ENCODE measurements at places on chromosomes 3 and 15. TPM values are rescaled to one million over a fixed set of nuclear protein-coding genes. Genes with fewer than 3 reads are reported as not detected.

Gene SPESP1
- not detected for total RNA-seq

Gene FANCI
- 203 TPM for total RNA-seq

Gene CGNL1
- total RNA-seq, result not detected

Gene TNIK
- 32.1 TPM for total RNA-seq

Gene UNC13C
- not detected for total RNA-seq

Gene PRICKLE2
- not detected for total RNA-seq

DNA sequence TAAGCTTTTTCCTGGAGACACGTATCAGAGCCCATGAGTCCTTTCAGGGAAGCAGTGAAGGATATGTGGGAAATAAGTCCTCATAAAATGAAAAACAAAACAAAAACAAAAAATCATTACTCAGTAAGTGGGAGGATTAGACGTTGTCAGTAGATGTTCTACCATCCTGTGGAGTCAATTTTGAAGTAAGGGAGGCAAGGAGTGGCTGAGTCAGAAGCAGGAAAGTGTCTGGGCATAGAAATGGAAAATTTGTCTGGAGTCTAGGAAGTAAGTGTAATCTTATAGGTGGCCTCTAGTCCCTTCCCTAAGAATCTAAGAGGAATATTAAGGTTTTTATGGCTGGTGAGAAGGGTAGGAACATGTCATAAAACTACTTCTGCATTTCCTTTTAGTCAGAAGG lies 339.8 kb upstream of the SEMA6D start:
- DNase-seq, result no peak
- H3K36me3 ChIP-seq, result no peaks in the 10 kb centered on the region
- H3K4me1 ChIP-seq, result no peaks in the 10 kb centered on the region
- no peak overlapping the region for H3K4me3 ChIP-seq
- no peak overlapping the region for H3K27ac ChIP-seq
- H3K27me3 ChIP-seq, result no peaks in the 10 kb centered on the region

DNA sequence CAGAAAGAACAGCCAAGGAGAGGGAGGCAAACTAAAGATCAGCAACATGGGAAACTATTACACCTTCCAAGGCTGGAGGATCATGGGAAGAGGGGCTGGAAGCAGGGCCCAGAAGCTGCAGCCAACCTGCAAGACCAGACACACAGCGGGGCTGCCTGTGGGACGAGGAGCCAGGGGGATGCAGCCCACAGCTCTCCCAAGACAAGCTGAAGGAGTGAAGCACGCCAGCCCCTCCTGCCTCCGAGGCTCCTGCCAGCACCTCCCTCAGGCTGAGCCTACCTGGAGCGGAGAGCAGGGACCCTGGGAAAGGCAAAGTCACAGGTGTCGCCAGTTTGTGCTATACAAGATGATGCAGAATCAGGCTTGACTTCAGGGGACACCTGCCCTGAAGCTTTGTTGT lies 133.3 kb downstream of the OSBPL10 start:
- DNase-seq, result no peak
- no peak overlapping the region for H3K4me3 ChIP-seq
- no peaks in the 10 kb centered on the region for H3K4me1 ChIP-seq
- no peaks in the 10 kb centered on the region for H3K27me3 ChIP-seq
- no peak overlapping the region for H3K27ac ChIP-seq

GRCh38 chr15:82298520-82298919 lies 35.9 kb downstream of the SAXO2 start:
- H3K27me3 ChIP-seq, result no peaks in the 10 kb centered on the region
- DNase-seq, result peak; percentile 82
- H3K4me1 ChIP-seq, result peaks cover 23% of the 10 kb centered on the region
- peak overlapping the region; percentile 46 for H3K27ac ChIP-seq

- no peak for DNase-seq
- peaks cover 10% of the 10 kb centered on the region for H3K36me3 ChIP-seq
- H3K4me1 ChIP-seq, result no peaks in the 10 kb centered on the region
- no peak overlapping the region for H3K27ac ChIP-seq
- H3K27me3 ChIP-seq, result no peaks in the 10 kb centered on the region
Observed at GRCh38 chr3:49992326-49992725, 52.4 kb downstream of the RBM6 start.

GRCh38 chr3:179882292-179882691 lies 154.4 kb downstream of the PEX5L start:
- H3K27ac ChIP-seq, result no peak overlapping the region
- H3K4me3 ChIP-seq, result no peak overlapping the region
- no peak for DNase-seq
- H3K27me3 ChIP-seq, result peaks cover 4% of the 10 kb centered on the region
- no peaks in the 10 kb centered on the region for H3K36me3 ChIP-seq

GRCh38 chr3:110243081-110243480 lies 828.5 kb upstream of the NECTIN3 start:
- no peak overlapping the region for H3K27ac ChIP-seq
- H3K4me1 ChIP-seq, result no peaks in the 10 kb centered on the region
- no peaks in the 10 kb centered on the region for H3K36me3 ChIP-seq
- no peak overlapping the region for H3K4me3 ChIP-seq
- DNase-seq, result no peak

DNA sequence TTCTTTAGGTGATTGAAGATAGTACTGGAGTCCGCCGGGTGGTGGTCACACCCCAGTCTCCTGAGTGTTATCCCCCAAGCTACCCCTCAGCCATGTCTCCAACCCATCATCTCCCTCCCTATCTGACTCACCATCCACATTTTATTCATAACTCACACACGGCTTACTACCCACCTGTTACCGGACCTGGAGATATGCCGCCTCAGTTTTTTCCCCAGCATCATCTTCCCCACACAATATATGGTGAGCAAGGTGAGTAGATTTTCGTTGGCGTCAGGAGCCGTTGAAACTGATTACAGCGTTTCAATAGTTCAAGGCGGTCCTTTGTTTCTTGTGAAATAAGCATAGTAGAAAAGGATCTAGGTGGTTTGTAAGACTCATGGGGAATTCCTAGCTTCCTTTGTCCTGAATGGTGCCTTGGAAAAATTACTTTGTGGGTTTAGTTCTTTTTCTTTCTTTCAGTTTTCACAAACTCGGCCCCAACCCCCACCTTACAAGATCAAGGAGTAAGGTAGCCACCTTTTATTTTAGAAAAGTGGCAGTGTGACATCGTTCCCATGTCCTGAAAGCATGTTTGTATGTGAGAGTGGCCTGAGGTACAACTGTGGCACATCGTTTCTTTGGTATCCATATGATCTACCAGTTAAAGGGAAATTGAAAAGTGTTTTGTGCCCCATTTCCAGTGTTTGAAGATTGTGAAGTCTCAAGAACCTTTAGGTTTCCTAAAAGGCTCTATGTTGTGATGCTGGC lies 200.6 kb downstream of the GHSR start:
- no peak overlapping the region for H3K4me3 ChIP-seq
- H3K4me1 ChIP-seq, result no peaks in the 10 kb centered on the region
- no peaks in the 10 kb centered on the region for H3K27me3 ChIP-seq
- H3K27ac ChIP-seq, result no peak overlapping the region
- DNase-seq, result no peak
- H3K36me3 ChIP-seq, result peaks cover 11% of the 10 kb centered on the region

DNA sequence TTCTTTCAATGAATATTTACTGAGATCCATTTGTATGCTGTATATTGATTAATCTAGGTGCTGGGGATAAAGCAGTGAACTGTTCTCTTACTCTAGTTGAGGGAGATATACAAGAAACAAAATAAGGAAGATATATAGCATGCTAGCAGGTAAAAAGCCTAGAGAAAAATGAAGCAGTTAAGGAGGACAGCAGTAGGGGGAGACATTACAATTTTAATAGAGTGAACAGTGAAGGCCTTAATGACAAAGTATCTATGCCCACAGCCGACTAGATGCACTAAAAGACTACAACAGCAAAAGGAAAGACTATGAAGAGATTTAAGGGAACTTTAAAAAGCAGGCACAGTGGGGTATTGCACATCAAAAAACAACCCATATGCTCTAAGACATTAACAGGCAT lies 81.4 kb downstream of the XRN1 start:
- no peaks in the 10 kb centered on the region for H3K27me3 ChIP-seq
- peaks cover 29% of the 10 kb centered on the region for H3K36me3 ChIP-seq
- DNase-seq, result no peak
- no peak overlapping the region for H3K4me3 ChIP-seq
- no peak overlapping the region for H3K27ac ChIP-seq

DNA sequence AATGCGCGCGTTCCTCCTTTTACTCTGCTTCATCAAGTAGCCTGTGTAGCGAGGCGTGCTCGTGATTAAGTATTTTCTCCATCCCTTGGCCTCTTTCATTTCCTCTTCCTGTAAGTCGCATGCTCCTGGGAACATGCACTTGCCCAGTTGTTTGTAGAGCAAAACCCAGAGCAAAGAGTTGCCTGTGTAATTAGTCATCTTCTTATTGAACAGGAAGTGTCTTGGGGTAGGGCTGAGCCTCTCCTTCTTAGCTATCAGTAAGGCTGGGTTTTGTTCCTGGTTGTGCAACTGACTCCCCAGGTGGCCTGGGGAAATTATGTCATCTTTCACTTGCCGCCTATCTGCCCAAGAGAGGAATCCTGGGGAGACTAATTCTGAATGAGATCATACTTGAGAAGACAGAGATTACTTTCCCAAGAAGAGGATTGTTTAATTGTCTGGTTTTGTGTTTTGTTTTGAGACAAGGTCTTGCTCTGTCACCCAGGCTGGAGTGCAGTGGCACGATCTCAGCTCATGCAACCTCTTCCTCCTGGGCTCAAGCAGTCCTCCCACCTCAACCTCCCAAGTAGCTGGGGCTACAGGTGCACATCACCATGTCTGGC lies 14.9 kb downstream of the LIPH start:
- H3K4me3 ChIP-seq, result no peak overlapping the region
- H3K36me3 ChIP-seq, result peaks cover 2% of the 10 kb centered on the region
- peak overlapping the region; percentile 83 for H3K27ac ChIP-seq
- no peaks in the 10 kb centered on the region for H3K27me3 ChIP-seq
- DNase-seq, result peak; percentile 43

- peaks cover 4% of the 10 kb centered on the region for H3K4me1 ChIP-seq
- peak; percentile 68 for DNase-seq
- no peak overlapping the region for H3K4me3 ChIP-seq
Observed at GRCh38 chr15:92797168-92798052, 102.7 kb upstream of the CHD2 start.

GRCh38 chr15:66394472-66394871 lies 7.8 kb downstream of the MAP2K1 start:
- no peak for DNase-seq
- H3K27me3 ChIP-seq, result no peaks in the 10 kb centered on the region
- peaks cover 68% of the 10 kb centered on the region for H3K36me3 ChIP-seq
- peaks cover 76% of the 10 kb centered on the region for H3K4me1 ChIP-seq
- H3K4me3 ChIP-seq, result no peak overlapping the region

DNA sequence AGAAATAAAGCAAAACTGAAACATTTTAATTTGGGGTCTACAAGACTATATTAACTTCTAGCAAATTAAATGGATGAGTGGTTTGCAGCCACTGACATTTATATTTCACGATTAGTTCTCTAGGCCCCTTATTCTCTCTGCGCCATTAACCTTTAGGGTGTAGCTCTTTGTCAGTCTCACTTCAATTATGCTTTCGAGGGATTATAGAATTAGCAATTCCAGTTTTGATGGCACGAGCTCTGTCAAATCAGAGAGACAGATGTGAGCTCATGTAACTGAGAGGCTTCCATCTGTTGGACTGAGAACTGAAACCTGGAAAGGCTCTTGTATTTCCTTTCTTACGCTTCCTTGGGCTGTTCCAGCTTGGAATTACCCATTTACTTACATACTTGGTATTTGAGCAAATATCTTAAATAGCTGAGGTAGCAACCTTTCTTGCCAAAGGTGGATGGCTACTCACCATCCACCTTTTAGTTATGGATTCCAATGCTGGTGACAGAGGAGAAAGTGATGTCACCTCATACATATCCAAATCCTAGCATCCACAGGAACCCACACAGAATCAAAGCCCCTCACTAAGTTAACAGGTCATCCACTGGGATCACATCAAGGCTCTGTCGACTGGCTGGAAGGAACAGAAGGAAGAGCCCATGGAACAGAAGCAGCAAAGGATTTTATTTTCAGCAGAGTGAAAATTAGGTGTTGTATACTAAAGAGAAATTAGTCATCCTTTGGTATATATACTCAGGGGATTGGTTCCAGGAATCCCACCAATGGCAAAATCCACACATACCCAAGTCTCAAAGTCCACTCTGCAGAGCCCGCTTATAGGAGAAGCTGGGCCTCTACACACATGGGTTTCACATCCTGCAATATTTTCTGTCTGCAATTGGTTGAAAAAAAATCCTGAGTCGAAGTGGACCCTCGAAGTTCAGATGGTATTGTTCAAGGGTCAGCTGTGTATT lies 20.8 kb downstream of the VGLL4 start:
- H3K27me3 ChIP-seq, result no peaks in the 10 kb centered on the region
- DNase-seq, result no peak
- peaks cover 39% of the 10 kb centered on the region for H3K36me3 ChIP-seq
- H3K4me1 ChIP-seq, result peaks cover 73% of the 10 kb centered on the region
- no peak overlapping the region for H3K4me3 ChIP-seq
- peak overlapping the region; percentile 62 for H3K27ac ChIP-seq

GRCh38 chr3:164640591-164640990 lies 437.7 kb downstream of the SI start:
- H3K4me3 ChIP-seq, result no peak overlapping the region
- no peaks in the 10 kb centered on the region for H3K4me1 ChIP-seq
- H3K27me3 ChIP-seq, result no peaks in the 10 kb centered on the region
- no peak overlapping the region for H3K27ac ChIP-seq

- no peaks in the 10 kb centered on the region for H3K36me3 ChIP-seq
- H3K4me1 ChIP-seq, result no peaks in the 10 kb centered on the region
- H3K27me3 ChIP-seq, result peaks cover 33% of the 10 kb centered on the region
Observed at GRCh38 chr3:38669668-38670067, 20.2 kb upstream of the SCN5A start.

GRCh38 chr3:33798113-33798417 lies 365 bp upstream of the PDCD6IP start:
- H3K36me3 ChIP-seq, result peaks cover 26% of the 10 kb centered on the region
- H3K27me3 ChIP-seq, result peaks cover 11% of the 10 kb centered on the region
- DNase-seq, result no peak
- H3K4me3 ChIP-seq, result peak overlapping the region; percentile 90

DNA sequence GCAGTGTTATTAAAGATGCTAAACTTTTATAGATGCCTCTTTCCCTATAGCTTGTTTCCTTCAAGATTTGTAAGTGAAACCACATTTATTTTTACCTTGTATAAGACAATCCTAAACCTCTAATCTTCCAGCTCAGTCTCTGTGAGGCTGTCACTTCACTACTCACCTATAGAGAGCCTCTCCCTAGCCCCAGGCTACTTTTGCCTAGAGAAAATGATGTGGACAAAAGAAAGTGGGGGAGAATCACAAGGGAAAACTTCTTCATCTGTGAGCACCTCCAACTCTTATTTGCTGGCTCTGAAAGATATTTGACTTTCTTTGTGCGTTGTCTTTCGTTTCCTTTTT lies 74.9 kb upstream of the SCN5A start:
- no peaks in the 10 kb centered on the region for H3K36me3 ChIP-seq
- H3K4me3 ChIP-seq, result no peak overlapping the region
- H3K27ac ChIP-seq, result no peak overlapping the region
- H3K4me1 ChIP-seq, result no peaks in the 10 kb centered on the region
- peaks cover 1% of the 10 kb centered on the region for H3K27me3 ChIP-seq
